Brain (organoid and tissue), 16 donors: ENCODE measurements at places on chromosomes 3 and 15. TPM values are rescaled to one million over a fixed set of nuclear protein-coding genes. Genes with fewer than 3 reads are reported as not detected.

NUP210 gene
- polyA plus RNA-seq: 24.7 TPM

HIGD2B gene
- not detected for polyA plus RNA-seq

BCL2A1 gene
- polyA plus RNA-seq: not detected

MRPL3 gene
- polyA plus RNA-seq: 67.0 TPM

SLC33A1 gene
- 16.3 TPM for polyA plus RNA-seq

CELSR3 gene
- 23.1 TPM for polyA plus RNA-seq

C3orf20 gene
- not detected for polyA plus RNA-seq

ADGRG7 gene
- not detected for polyA plus RNA-seq

ITGA11 gene
- 1.2 TPM for polyA plus RNA-seq

TMC3 gene
- polyA plus RNA-seq: not detected

ZNF774 gene
- polyA plus RNA-seq: 2.3 TPM

SLC6A20 gene
- 1.5 TPM for polyA plus RNA-seq

SLC28A2 gene
- not detected for polyA plus RNA-seq

ZIC4 gene
- 0.49 TPM for polyA plus RNA-seq

FAM81A gene
- 10.4 TPM for polyA plus RNA-seq

CYP8B1 gene
- not detected for polyA plus RNA-seq

SLCO2A1 gene
- 3.9 TPM for polyA plus RNA-seq

DNA sequence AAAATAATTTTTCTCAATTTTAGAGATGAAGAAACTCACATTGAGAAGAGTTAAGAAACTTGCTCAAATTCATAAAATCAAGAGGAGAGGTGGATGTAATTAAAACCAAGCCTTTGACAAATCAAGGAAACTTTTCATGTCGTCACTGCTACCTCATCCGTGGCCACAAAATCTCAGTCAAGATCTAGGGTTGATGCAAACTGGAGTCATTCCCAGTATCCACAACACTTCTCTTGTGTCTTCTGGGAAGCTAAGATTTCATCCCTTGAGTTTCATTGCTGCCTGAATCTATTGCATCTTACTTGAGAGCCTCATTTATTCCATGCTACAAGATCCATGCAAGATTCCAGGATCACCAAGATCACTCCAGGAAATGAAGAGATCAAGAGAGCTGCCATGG, 5.4 kb upstream of the FBN1 start:
- DNase-seq: no peak

DNA sequence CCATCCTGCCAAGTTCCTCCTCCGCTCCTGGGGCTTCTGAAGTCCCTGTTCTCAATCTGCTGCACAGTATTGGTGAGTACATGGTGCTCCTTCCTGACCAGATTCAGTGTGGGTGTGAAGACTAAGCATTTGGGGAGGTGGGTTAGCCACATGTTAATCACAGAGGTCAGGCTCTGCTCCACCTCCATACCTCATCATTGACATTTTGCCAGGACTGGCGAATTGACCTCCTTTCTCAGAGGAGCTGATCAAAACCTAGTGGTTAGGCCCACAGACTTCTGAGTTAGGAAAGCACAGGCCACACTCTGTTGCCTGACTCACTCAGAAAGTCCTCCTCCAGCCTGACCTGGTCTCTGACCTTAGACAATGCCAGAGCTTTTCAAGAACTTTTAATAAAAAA, 8.4 kb upstream of the RPS17 start:
- DNase-seq: no peak

DNA sequence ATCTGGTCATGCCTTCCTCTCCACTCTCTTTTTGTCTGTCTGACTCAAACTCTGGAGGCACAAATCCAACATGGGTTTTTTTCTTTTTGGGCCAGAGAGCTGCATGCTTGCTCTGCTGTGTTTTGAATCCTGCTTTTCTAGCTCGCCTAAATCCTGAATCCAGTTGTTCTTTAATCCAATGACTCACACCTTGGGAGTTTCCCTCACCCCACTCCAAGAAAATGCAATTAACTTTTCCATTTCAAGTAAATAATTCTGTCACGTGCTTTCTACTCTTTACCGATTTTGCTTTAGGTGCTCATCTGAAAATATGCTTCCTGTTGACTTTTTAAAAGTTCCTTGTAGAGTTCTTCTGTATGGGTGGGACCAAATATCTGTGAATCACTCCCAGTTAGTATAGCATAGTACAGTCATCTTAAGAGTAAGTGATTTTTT, 47.6 kb downstream of the SLMAP start:
- no peak for DNase-seq

DNA sequence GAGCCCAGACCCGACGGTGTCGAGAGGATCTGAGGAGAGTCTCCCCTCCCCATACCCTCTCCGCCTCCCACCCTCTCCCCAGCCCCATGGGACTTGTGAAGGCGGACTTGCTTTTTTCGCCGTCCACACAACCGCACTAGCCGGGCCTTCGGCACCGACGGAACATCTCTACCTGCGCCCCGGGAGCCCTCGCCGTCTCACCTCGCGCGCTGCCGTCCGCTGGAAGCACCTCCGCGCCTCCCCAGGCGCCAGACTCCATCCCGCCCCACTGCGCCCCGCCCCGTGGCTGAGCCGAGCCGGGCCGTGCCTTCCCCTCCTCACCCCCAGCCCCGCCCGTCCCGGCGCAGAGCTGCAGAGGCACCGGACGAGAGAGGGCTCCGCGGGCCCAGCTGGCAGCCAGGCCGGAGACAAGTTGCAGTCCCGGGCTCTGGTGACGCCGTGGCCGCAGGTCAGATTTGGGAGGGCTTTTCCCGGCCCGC, at the start of the genes DUOX1 and DUOXA1:
Gene DUOX1, plus strand, starts transcription at position 344 of the 479 bp plus-strand sequence. CDS start 1,973 bp downstream, outside the sequence.
Gene DUOXA1, minus strand, starts transcription at position 229 of the 479 bp plus-strand sequence. CDS start 6,865 bp downstream, outside the sequence.
- DNase-seq: no peak

GRCh38 chr15:40927873-40928806, 1.0 kb upstream of the DLL4 start:
- DNase-seq: no peak

GRCh38 chr3:141486496-141486745, 406 bp upstream of the RASA2 start:
- DNase-seq: no peak

- DNase-seq: peak; percentile 70
These were observed 6.1 kb upstream of the RPP14 start for GRCh38 chr3:58299839-58300516.

GRCh38 chr3:35664460-35664919, 25.2 kb downstream of the ARPP21 start:
- DNase-seq: peak; percentile 93

DNA sequence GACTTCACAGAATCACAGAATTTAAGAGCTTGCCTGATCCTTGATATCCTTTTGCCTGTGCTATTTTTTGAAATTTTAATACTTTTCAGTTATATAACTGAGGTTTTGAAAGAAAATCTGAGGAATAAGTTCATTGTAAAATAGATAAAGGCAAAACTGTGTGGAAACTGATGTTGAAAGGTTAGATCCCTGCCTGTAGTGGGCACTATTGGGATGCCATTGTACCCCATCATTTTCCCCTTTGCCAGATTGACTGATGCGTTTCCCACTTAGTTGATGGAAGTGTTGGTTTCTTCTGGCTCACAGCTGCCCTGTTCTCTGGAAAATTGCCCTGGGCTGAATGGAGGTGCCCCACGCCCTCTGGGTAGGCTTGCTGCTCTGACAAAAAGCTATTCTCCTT, 387.9 kb downstream of the RBMS3 start:
- DNase-seq: no peak

- peak; percentile 37 for DNase-seq
These were observed 1.9 kb downstream of the ROBO1 start for GRCh38 chr3:79765911-79766310.

DNA sequence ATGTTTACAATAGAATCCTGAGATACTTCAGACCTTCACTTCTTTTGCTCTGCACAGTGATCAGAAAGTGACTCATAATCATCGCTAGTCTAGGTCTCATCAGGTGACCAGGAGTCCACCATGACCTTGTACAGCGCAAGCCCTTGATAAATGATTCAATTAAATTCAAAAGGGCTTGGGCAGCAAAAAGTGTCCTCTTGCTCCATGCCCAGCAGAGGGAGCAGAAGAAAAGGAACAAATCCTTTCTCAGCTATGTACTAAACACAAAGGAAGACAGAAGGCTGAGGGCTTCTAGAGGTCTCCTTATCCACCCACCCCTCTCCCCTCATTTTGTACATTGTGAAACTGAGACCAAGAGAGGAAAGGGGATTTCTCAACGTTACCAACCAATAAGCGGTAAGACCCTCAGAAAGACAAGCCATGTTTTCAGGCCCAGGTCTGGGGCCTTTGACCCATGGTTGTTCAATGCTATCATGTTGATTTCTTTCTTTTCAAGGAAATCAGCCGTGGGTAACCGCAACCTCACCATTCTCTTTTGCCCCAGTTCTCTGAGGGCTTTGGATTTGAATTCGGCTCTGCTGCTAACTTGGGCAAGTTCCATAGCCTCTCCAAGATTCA, 74.8 kb downstream of the AQP9 start:
- DNase-seq: peak; percentile 49

DNA sequence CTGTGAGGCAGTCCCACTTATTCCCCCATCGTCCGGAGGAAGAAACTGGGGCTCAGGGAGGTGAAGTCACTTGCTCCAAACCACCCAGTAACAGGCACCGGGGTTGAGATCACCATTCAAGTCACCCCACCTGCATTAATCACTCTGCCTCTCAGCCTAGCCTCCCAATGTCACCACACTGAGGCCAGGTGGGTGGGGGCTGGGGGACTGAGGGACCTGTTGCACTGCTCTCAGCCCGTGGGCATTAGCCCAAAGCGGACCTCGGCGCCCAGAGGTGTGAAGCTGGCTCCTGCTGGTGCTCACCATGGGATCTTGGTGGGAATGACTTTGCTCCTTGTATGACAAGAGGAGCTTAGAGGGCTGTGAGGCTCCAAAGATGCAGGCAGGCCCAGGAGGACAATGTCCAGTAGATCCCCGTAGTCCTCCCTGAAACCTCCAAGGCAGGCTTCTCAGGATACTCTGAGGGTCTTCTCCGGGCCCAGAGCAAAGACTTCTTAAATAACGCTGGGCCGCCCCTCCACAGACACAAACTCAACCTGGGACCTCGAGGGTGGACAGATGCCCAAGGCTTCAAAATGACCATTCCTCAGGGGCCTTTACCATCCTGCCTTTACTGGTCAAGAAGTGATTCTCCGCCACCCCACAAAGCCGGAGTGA, 1.7 kb downstream of the NT5DC2 start:
- DNase-seq: no peak

GRCh38 chr3:186141790-186142189, 32.9 kb upstream of the ETV5 start:
- no peak for DNase-seq

- DNase-seq: no peak
These were observed 88.7 kb upstream of the POMGNT2 start for GRCh38 chr3:43194490-43195114.

- DNase-seq: no peak
These were observed 1097.2 kb downstream of the FHIT start for GRCh38 chr3:60154011-60154410.

DNA sequence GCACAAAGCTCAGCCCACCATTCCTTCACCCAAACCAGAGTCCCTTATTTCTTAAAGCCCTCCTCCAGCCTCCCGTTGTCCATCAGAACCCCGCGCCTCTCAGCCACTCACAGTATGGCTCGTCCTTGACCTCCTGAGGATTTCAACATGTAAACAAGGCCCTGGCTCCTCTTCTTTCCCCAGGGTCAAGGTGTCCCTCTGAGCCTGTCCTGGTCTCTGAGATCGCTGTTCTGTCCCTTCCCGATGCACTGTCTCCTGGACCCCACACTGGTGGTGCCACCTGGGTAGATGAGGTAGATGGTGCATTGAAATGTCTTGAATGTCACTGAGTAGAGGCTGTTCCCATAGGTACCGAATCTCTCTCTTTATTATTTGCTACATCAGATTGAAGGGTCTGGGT, 32.9 kb downstream of the MEX3B start:
- no peak for DNase-seq

- DNase-seq: no peak
These were observed 921.3 kb downstream of the TUSC7 start for GRCh38 chr3:117630885-117631284.

DNA sequence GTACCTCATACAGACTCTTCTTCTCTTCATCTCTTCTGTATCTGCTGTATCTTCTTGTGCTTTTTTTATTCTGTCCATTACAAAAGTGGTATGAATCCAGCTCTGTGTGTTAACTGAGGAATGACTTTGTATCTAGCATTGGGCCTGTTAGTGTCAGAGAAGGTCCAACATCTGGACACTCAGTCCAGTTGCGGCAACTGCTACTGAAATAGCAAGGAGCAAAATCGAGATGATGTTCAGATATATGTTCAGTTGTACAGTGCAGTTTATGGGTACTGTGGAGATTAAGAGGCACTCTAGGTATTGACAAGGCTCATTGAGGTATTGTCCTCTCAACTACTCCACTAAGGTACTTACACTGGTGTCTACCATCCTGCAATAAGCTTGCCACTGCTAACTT, 42.6 kb downstream of the KLHDC8B start:
- DNase-seq: no peak

DNA sequence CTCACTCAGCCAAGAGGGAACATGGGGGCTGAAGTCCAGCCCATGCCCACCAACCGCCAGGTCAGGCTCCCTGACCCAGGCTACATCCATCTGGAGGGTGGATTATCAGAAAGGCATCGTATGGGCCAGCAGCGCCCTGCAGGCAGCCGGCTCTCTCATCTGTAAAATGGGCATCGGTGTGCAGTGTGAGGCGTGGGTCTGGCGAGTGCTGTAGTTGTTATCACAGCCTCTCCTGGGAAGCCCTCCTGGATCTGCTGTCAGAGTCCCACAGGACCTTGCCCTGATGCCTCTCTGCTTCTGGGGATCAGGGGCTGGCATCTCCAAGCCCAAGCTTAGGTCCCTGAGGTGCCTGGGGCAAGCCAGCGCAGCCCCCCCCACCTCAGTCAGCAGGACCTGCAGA, 27.4 kb downstream of the CFAP100 start:
- DNase-seq: no peak

- no peak for DNase-seq
These were observed 29.3 kb downstream of the CTSH start for GRCh38 chr15:78915341-78916087.

GRCh38 chr3:99895703-99896441, 78.2 kb downstream of the CMSS1 start:
- DNase-seq: no peak

- DNase-seq: no peak
These were observed 2.3 kb downstream of the TTC23 start for GRCh38 chr15:99247062-99247461.

- no peak for DNase-seq
These were observed 20.5 kb downstream of the SRPRB start for GRCh38 chr3:133825969-133826727.

DNA sequence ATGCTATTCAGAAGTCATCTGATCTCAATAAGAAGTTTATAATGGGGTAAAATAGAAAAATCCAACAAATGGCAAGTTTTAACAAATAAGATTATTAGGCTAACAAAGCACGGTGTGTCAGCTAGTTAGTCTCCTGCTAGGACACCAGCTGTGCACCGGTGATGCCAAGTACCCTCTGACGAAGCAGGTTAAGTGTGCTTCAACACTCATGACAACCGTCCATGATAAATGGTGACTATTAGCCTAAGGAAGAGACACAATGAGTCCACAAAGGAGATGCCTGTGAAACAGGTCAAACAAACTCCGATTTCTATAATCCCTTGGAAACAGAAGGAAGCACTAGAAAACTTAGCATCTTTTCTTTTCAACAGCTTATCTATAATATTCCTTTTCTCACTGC, 36.5 kb downstream of the ATP13A3 start:
- no peak for DNase-seq
